ENCODE measurements at places on chromosomes 12 and 14. TPM values are rescaled to one million over a fixed set of nuclear protein-coding genes. Genes with fewer than 3 reads are reported as not detected.

VWF gene
- total RNA-seq = not detected

RDH5 gene
- total RNA-seq = 7.0 TPM

SRSF5 gene
- total RNA-seq = 303 TPM

GDF3 gene
- not detected for total RNA-seq

RIPK3 gene
- total RNA-seq = 11.0 TPM

GRIP1 gene
- total RNA-seq = 0.53 TPM

GALC gene
- 14.4 TPM for total RNA-seq

IAPP gene
- total RNA-seq = not detected

DNAH10 gene
- total RNA-seq = 0.10 TPM

SLC17A8 gene
- total RNA-seq = not detected

SLC8A3 gene
- 0.31 TPM for total RNA-seq

GRCh38 chr14:93655078-93655750 lies 133.1 kb downstream of the PRIMA1 start:
- no peak for DNase-seq

DNA sequence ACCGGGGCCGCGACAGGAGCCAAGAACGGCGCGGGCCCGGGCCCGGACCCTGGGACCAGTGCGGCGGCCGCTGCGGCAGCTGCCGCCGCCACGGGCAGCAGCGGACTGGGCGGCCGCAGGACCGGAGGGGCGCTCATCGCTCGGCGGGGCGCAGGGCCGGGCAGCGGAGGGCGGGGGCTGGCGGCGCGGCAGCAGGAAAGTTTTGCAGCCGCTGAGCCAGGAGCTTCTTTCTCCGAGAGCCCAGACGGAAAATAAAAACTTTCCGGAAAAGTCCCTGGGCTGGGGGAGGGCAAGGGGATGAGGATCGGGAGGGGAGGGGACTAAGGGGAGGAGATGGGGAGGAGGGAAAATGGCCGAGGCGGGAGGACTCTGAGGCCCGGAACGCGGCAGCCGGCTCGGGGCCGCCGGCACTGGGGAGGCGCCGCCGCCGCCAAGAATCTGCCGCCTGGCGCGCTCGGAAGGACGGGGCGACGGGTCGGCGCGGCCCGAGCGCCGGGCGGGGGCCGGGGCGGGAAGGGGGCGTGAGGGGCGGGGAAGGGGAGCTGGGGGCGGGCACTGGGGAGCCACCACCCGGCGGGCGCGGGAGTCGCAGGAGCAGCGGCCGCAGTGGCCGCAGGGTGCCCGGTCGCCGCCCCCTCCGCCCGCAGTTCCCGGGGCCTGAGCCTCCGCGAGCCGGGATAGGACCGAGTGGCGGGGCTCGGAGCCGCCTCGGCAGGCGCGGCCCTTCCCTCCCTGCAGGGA lies at the start of gene PRKD1:
Gene PRKD1, minus strand, starts transcription at position 472 of the 741 bp plus-strand sequence.
- DNase-seq = no peak

GRCh38 chr12:96015672-96016071 lies 19.5 kb upstream of the HAL start:
- no peak for DNase-seq

DNA sequence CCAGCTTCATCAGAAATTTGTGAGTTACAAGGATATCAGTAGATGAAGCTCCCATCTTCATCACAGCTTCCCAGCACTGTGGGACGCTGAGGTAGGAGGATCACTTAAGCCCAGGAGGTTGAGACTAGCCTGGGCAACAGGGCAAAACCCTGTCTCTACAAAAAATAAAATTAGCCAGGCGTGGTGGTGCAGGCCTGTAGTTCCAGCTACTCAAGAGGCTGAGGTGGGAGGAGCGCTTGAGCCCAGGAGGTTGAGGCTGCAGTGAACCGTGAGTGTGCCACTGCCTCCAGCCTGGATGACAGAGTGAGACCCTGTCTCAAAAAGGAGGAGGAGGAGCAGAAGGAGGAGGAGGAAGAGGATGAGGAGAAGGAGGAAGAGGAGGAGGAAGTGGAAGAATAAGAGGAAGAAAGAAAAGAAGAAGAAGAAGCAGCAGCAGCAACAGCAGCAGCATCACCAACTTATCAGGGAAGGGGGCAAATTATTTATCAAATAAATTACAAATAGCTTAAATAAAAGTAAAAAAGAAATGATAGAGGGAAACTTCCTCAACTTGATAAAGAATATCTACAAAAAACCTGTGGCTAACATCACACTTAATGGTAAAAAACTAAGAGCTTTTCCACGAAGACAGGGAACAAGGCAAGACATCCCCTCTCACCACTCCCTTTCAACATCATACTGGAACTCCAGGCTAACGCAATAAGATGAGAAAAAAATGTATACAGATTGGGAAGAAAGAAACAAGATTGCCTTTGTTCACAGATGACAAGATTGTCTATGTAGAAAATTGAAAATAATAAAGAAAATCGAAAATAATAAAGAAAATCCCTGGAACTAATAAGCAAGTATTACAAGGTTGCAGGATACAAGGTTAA lies 69.6 kb downstream of the NINJ2 start:
- no peak for DNase-seq

- peak; percentile 10 for DNase-seq
Measured at GRCh38 chr12:19236656-19237055, 107.1 kb downstream of the PLEKHA5 start.

DNA sequence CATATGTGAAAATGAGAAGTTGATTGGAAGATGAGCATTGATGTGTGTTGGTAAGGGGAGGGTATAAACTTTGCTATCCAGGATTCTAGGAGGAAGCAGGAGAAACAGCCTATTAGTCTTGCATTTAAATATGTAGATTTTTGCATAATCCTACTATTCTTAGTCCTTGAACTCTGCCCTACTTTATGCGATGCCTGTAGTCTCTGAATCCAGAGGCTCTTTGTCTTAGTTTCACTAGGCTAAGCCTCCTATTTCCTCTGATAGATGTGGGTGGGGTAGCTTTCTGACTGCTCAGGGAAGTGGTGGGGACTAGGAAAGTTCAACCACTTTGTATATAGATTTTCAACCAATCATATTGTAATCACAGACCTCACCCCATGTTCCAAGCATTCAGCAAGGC lies 49.5 kb upstream of the KCNC2 start:
- no peak for DNase-seq

DNA sequence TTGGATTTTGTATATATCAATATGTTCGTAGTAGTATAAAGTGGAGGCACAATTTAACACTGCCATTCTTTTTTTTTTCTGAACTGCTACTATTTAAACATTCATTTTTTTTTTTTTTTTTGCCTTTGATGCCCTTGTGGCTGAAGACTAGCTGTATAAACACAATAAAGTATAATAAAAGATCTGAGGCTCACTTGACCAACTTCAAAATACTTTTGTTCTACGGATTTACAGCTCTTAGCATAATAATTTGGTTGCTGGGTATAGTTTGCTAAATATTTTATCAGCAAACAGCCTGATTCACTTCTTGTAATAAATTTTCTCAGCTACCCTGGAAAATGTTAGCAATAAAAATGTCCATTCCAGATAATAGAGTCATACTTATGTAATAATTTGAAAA lies 128.3 kb downstream of the KCNC2 start:
- DNase-seq = no peak

GRCh38 chr12:115355301-115355700 lies 671.3 kb upstream of the TBX3 start:
- no peak for DNase-seq

DNA sequence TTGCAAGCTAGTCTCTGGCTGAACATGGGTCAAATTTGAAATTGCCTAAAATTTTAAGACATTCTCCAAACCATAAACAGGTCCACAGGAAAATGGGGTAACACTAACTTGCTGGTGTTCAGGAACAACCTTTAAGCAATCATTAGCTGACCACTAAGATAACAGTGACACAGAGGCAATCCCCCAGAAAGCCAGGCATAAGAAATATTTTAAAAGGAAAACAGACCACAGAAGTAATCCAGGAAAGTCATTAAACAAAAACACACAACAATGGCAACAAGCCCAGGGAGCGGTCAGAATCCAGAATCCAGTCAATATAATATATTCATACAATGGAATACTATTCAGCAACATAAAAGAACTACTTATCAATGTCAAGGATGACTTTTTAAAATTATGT lies 59.1 kb downstream of the LRP6 start:
- no peak for DNase-seq

DNA sequence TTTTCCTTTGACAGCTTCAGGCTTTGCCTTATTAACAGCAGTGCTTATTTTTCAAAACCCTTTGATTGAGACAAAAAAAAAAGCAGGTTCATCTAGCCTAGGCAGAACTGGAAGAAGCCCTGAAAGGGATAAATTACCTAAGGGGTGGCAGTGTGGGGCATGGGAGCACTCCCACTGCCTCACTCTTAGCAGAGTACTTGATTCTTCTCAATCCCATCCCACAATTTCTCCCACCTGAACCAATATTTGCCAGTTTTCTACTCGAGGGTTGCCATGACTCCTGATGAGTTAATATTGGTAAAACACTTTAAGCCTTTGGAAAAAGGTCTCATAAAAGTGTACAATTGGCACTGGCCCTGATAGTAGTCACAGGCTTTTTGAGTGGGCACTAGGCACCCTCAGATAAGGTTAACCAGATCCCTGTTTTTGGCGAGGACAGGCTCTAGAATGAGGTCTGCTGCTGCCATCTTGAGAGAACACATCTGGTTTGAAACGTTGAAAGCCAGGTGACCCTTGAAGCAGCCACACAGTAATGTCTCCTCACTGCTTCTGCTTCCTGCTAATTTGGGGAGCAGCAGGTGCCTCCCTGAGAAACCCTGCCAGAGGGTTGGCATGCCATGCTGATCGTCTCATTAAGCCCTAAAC lies 320.0 kb downstream of the RAD51B start:
- no peak for DNase-seq

GRCh38 chr12:28793581-28794151 lies 355.4 kb upstream of the FAR2 start:
- DNase-seq = no peak

DNA sequence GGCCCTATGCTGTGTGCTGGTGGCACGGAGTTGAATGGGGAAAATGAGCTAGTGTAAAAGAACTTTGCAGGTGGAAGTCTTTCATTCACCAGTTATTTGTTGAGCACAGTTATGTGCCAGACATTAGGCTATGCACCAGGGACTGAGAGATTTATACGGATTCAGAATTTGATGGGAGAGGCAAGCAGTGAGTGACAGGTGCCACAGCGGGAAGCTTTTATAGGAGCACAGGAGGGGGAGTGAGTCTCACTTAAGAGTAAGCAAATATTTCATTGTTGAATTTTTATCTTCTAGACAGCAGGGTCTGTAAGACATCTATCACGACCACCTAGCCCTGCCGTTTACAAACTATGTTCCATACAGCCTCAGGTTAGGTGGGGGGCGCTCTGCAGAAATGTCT lies 320.6 kb downstream of the SNAPC1 start:
- DNase-seq = no peak

- no peak for DNase-seq
Measured at GRCh38 chr12:72888693-72889092, 616.5 kb downstream of the TRHDE start.

DNA sequence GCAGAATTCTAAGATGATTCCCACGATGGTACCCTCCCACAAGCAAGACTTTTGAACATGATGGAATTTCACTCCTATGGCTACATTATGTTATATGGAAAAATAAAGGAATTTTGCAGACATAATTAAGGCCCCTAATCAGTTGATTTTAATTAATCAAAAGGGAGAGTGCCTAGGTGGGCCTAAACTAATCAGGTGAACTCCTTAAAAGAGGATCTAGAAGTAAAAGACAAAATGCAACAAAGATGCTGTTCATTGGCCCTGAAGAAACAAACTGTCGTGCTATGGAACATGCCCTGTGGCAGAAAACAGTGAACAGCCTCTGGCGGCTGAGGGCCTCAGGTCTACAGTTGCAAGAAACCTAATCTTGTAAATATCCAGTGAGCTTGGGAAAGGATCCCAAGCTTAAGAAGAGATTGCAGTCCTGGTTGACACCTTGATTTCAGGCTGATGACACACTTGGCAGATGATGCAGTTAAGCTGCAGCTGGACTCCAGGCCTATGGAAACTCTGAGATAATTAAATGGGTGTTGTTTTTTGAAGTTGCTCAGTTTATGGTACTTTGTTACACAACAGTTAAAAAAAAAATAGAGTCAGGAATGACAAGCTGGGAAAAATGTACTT lies 13.8 kb downstream of the TMCC3 start:
- DNase-seq = no peak

- DNase-seq = peak; percentile 42
Measured at GRCh38 chr12:122022393-122023338, 982 bp downstream of the BCL7A start.

DNA sequence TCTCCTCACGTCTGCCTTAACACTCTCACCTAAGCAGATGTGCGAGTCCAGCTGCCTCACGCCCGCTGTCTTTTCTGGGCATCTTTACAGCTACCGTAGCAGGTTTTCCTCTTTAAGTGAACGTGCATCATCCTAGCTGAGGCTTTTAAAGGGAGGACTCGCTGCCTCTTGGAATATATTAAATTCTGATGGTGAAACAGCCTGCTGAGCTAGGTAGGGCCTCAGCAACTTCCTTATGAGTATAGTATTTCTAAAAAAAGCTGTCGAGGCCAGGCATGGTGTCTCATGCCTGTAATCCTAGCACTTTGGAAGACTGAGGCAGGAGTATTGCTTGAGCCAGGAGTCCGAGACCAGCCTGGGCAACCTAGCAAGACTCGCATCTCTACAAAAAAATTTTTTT lies 32.2 kb downstream of the TESC start:
- no peak for DNase-seq

DNA sequence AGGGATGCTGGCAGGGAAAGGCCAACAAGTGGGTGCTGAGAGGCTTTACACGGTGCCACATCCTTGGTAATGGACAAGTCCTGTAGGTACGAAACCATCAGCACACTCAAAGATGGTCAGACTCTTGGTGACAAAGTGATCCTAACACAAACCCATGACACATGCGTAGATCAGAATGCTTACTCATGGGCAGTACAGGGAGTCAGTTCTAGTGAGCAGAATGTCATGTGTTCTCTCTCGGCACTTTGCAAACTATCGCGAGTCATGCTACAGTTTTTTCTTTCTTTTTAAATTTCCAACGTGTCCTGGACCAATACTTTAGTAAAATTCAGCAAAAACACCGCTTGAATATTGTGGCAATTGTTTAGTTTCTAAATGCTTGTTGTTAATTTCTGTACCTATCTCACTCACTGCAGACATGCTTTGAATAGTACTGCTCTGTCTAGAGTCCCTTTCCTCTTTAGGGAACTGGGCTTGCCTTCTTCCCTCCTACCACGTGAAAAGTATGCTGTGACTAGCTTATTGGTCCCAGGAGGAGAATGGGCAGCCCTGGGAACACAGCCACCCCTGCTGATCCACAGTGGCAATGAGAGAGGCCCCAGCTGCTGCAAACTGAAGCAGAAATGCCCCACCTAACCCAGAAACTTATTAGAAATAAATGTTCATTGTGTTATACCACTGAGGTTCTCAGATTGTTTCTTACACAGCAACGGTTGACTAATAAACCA lies 62.4 kb downstream of the UBR7 start:
- no peak for DNase-seq

DNA sequence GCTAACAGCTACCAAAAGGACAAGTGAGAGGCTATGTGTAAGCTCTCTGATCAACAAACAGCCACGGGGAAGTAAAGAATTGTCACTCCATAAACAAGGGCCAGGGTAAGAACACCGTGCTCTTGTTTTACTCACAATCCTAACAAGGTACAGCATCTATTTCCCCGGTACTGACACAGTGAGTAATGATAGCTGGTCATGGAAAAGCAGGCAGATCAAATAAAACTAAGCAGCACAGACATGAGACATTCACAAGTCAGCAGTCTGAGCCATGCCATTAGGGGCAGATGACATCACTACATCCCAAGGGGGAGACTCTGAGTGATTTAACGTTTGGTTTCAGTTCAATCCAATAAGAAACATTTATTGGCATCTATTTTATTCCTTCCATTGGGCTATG lies 54.4 kb downstream of the ARL6IP4 start:
- DNase-seq = no peak

All from activated CD4-positive, alpha-beta memory T cell treated with anti-CD3 and anti-CD28 coated beads for 36 hours (primary cell).